ENCODE measurements at places on chromosomes 2 and 18.

DNA sequence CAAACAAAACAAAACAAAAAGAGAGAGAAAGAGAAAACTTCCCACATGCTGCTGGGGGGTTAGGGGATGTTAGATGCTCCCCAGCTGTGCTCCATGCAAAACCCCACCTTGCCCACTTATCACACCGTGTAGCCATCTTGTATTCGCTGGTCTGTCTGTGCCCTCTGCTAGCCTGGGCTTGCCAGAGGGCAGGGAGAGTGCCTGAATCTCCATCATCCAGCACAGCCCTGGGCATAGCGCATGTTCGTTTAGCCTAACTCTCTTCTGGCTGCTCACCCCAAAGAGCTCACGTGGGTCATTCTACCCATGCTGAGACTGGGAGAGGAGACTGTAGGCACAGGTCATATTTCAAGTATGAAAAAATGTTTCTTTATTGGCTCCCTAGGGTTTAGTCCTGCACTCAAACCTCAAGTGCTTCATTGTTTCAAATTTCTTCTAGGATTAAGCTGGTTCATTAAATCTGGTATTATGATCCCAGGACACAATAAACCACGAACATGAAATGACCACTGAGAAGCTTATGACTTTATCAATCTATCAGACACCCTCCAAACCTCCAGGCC lies 100.5 kb downstream of the KCNF1 start:
- DNase-seq, result no peak

- DNase-seq, result no peak
Observed at GRCh38 chr2:84223191-84223590, 235.9 kb downstream of the SUCLG1 start.

GRCh38 chr2:213251618-213252017 lies 32.6 kb upstream of the SPAG16 start:
- peak; percentile 70 for DNase-seq

GRCh38 chr2:13818002-13818401 lies 814.5 kb upstream of the LRATD1 start:
- no peak for DNase-seq

DNA sequence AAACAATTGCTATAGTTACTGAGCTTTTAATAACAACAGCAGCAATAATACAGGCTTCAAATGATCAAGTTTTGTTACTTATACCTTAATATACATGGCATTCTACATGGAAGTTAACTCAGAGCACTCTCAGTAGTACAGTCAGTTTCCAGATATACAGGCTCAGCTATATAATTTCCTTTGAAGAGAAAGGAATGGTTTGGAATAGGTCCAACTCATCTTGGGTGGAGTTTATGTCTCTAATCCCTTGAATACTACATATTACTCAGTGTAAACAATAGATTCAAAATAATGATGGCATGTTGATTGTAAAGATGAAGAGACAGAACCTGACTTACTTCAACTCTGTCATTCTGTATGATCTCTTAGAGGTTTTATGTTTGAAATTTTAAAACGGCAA lies 174.9 kb downstream of the EPHA4 start:
- DNase-seq, result no peak

- no peak for DNase-seq
Observed at GRCh38 chr2:111712940-111713515, 171.0 kb downstream of the ANAPC1 start.

- DNase-seq, result no peak
Observed at GRCh38 chr2:160583146-160583535, 89.5 kb upstream of the RBMS1 start.

GRCh38 chr2:172539767-172540166 lies 16.1 kb upstream of the PDK1 start:
- DNase-seq, result no peak

DNA sequence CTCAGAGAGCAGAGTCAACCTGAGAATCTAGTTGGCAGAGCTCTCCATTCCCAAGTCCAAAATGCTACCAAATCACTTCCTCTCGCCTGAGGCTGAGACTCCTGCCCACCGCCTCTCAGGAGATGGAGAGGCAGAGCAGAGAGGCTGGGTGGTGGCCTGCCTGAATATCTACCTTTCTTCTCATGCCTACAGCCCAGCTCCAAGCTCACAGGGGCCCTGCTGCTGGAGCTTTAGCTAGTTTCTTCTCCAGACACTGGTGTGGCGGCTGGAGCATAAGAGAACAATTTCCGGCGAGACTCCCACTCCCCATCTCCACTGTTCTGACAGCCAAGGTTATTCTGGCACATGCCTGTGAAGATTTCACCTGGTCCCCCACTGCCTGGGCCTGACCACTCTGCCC lies 8.1 kb upstream of the CYP26B1 start:
- DNase-seq, result no peak

DNA sequence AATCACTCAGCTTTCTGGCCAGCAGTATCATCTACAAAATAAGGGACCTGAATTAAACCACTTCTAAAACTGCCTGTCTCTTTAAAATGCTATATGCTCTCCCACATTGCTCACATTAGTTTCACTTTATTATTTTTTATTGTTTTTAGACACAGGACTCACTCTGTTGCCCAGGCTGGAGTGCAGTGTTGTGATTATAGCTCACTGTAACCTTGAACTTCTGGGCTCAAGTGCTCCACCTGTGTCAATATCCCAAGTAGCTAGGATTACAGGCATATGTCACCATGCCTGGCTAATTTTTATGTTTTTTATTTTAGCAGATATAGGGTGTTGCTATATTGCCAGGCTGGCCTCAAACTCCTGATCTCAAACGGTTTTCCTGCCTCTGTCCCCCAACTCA lies 591.3 kb upstream of the ZNF804A start:
- DNase-seq, result peak; percentile 60

GRCh38 chr18:25077944-25078723 lies 273.8 kb downstream of the ZNF521 start:
- DNase-seq, result no peak

- no peak for DNase-seq
Observed at GRCh38 chr2:216287251-216287650, 85.0 kb downstream of the MARCHF4 start.

DNA sequence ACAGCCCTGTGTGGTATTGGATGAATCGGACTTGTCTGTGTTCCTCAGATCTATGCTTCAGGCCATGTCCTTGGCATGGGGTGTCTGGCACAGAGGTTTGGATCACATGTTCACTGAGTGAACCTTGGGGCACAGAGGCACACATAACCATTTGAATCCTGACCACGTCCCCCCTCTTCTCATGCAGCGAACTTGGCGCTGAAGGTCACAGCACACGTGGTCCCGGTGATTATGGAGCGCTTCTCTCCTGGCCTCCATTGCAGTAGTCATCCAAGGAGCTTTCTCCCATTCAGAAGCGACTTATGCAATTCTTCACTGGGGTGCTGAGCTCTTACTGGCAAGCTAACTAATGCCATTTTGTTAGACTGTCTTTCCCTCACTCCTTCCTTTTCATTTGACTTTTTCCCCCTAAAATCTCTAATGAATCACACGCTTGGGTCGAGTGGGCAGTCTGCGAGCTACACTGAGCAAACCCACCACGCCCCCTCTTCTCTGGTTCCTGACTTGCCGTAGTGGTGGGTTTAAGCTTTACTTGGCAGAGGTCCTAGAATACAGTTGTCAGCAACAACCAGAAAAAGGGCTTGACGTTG lies 59.4 kb downstream of the KCNG2 start:
- DNase-seq, result no peak

- no peak for DNase-seq
Observed at GRCh38 chr2:80001701-80002101, 302.9 kb downstream of the LRRTM1 start.

DNA sequence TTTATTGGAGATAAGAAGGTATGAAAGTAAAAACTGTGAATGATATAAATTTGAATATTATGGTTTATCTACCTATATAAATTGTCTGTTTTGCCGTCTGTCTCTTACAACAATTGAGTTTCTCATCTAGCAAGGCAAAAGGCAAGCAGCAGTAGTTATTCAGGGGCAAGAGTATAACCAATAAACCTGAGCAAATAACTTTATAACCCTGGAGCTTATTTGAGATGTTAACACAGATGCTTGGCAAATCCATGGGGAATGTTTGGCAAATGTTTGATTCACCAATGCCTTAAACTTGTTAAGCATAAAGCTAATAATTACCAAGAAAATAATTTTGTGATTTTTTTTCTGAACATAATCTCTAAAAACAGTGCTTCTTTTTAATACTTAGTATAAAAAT lies 9.9 kb upstream of the EPHA4 start:
- DNase-seq, result no peak

DNA sequence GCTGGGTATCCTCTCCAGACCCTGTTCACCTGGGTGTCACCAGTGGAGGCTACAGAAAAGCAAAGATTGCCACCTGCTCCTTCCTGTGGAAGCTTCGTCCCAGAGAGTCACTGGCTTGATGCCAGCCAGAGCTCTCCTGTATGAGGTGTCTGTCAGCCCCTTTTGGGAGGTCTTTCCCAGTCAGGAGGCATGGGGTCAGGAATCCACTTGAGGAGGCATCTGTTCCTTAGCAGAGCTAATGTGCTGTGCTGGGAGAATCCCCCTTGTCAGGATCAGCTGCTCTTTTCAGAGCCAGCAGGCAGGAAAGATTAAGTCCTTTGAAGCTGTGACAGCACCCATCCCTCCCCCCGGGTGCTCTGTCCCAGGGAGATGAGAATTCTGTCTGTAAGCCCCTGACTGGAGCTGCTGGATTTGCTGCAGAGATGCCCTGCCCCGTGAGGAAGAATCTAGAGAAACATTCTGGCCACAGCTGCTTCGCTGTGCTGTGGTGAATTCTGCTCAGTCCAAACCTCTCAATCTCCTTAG lies 121.8 kb downstream of the GPR39 start:
- peak; percentile 50 for DNase-seq

- DNase-seq, result no peak
Observed at GRCh38 chr18:58097907-58098166, 53.8 kb downstream of the NEDD4L start.

GRCh38 chr2:42359304-42359964 lies 1.6 kb downstream of the COX7A2L start:
- DNase-seq, result no peak

DNA sequence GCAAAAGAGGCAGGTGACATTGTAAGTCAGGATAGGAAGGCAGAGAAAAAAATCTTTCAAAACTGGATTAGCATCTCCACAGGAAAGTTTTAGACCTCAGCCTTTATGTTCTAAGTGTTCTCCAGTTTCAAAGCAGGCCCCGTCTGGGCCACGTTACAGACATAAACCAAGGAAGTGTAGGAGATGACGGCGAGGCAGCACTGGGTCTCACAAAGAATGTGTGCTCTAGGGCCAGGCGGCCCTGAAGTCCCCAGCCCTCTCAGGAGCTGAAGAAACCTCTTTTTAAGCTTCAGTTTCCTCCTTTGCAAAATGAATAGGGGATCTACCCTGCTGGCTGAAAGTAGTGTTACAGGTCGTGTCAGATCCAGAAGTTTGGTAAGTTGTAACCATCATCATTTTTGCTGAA lies 81.7 kb downstream of the SPRED2 start:
- DNase-seq, result no peak

DNA sequence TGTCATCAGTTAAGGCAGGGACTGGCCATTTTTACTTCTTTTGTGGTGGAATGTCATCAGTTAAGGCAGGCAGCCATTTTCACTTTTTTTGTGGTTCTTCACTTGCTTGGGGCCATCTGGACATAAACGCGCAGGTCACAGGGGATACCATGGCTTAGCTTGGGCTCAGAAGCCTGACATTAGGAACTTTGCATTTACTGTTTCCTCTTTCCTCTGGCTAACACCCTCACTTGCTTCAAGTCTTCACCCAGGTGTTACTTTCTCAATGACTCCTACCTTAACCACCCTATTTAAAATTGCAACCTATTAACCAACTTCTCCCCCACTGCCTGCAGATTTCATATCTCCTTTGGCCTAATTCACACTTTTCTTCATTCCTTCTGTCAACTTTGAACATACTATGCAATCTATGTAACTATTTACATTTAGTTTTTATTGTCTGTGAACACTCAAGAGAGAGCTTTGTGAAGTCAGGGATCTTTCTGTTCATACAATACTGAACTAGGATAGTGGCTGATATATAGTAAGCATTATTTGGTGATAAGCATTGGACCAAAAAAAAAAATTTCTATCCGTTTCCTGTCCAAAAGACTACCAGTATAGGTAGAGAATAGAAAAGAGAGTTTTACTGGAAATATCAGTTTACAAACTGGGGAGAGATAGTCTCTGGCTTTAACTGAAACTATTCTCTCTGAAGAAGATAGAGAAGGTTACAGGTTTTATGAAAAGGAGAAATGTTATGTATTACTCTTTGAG lies 600.1 kb upstream of the ZNF804A start:
- DNase-seq, result no peak

DNA sequence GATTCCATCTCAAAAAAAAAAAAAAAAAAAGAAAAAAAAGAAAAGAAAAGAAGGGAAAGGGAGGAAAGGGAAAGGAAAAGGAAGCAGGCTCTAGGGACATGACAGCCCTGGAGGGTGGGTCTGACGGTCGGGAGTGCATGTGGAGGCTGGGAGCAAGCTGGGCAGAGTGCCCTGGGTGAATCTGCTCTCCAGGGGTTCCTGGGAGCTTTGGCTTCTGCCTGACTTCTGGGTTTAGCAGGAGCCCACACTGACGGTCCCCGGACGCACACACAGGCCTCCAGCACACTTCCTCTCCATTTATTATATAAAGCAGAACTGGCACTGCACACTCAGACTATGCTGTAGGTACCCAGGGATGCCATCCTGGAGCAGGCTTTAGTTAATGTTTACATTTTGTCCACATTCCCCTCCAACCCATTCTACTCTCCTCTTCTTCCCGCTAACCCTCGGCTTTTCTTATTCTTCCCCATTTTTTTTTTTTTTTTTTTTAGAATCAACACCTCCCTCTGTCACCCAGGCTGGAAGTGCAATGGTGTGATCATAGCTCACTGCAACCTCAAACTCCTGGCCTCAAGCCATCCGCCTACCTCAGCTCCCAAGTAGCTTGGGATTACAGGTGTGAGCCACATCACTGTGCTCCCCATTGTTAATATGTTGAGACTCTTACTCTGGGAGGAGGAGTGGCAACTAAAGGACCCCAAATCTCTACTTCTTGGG lies 151.1 kb upstream of the SLC1A4 start:
- no peak for DNase-seq

GRCh38 chr2:111624411-111625156 lies 259.4 kb downstream of the ANAPC1 start:
- DNase-seq, result no peak

DNA sequence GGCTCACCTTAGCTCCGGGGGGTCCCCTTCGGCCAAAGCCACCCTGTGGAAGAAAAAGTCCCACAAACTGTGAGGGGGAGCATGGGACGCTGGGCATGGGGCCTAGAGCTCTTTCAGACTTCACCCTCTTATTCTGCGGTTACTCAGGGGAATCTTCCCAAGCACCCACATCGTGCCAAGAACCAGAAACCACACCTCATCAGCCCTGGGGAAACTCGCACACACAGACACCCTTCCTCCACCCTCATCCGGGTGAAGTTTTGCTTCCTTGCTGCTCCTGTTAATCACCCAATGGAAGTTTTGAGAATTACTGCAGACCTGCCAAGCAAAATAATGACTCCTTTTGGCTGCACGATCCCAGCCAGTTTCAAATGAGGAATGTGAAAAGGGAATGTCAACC lies 59.1 kb downstream of the COL6A3 start:
- no peak for DNase-seq

DNA sequence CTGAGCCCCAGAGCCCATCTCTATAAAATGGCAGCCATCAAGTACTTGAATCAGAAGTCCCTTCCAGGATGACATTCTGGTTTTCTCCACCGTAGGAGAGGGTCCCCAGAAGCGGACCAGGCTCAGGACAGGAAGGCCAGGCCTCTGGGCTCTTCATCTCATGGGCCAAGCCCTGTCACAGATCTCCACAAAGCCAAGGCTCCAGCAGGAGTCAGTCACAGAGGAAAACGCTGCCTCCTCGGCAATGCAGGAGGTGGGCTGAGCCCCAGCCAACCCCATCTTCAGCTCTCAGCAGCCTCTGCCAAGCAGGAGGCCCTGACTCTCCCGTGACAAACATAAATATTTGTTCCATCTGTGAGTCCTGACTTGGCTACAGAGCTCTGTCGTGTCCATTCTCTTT lies 39.4 kb upstream of the GPAT2 start:
- no peak for DNase-seq
